T-helper 1 cell (primary cell): ENCODE measurements at places on chromosomes 7 and 10.

GRCh38 chr10:78255796-78256638 is 222.4 kb downstream of the RPS24 start:
- no peak for DNase-seq

DNA sequence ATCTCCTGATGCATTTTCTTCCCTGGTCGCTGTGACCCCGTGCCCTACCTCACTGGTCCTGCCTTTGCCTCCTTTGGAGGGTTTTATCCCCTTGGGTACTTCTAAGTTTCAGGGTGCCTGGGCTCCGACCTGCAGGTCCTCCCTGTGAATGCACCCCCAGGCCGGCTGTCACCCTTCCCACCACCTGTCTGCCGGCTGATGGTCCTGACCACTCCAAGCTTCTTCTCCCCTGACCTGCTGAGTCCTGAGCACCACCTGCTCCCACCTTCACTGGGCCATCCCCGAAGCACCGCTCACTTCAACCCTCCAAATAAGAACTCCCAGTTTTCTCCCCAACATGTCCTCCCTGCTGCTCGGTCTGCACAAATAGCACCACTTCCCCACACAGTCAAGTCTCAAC is 33.4 kb downstream of the TNS3 start:
- no peak for DNase-seq

DNA sequence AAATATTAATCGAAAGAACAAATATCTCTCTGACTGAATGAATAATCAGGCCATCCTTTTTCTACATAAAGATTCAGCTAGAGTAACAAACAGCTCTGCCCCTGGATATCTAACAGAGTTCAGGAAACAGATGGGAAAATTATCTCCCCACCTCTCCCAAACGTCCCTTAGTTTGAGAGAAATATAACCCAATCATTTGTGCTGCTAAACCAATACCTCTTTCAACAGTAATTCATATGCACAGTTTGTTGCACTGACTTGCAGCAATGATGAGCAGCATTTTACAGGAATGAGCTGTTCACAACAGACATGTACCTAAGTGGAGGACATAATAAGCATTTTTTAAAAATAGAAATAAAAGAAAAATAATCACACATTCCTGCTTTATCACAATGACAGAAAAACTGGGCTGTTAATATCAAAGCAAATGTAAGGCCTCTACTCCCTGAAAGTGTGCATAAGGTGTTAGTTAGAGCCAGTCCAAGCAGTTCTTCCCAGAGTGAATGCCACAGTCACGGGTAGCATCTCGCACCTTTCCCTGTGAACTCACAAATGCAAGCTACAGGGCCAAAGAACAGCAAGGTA is 2.3 kb downstream of the CREB3L2 start:
- no peak for DNase-seq

DNA sequence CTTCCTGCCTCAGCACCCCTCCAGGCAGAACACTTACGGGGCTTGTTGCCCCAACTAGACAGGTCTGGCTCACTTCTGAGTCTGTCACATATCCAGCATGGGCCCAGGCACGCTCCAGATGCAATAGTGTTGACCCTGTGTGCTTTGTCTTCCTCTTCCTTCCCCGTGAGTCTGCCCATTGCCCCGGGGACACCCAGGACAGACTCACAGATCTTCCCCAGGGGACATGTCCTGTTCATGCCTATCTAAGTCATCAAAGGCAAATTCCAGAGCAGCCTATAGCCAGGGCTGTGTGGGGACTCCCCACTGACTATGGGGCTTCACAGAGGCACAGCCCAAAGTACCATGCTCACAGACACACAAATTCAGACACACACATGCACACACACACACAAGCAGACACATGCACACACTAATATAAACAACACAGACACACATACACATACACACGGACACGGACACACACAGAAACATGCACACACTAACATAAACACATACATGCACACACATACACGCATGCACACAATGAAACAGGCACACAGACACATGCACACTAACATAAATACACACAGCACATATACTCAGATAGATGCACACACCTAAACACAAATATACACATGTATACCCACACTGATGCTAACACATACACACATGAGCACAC is 175.8 kb downstream of the KCNMA1 start:
- DNase-seq, result no peak

- DNase-seq, result no peak
Measured at GRCh38 chr10:49117376-49118070, 2.2 kb upstream of the VSTM4 start.

- no peak for DNase-seq
Measured at GRCh38 chr10:29112827-29113615, 175.8 kb upstream of the LYZL1 start.

DNA sequence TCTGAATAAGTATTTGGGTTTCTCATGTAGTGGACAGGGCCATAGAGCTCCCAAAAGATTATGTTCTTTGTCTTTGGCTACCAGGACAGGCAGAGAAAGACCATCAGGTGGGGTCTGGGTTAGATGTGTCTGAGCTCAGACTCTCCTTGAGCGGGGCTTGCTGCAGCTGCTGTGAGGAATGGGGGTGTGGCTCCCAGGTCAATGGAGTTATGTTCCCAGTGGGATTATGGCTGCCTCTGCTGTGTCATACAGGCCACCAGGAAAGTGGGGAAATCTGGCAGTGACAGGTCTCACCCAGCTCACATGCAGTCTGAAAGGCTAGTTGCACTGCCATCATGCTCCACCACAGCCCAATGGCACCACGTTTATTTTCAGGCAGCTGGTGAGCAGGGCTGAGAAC is 97.0 kb upstream of the FERD3L start:
- DNase-seq, result no peak
